ENCODE measurements at places on chromosomes 16 and 17.

- no peak for DNase-seq
These were observed 7.5 kb downstream of the BTBD17 start for GRCh38 chr17:74354123-74354522.

GRCh38 chr17:44766409-44767038, 7.7 kb downstream of the ADAM11 start:
- DNase-seq = no peak

DNA sequence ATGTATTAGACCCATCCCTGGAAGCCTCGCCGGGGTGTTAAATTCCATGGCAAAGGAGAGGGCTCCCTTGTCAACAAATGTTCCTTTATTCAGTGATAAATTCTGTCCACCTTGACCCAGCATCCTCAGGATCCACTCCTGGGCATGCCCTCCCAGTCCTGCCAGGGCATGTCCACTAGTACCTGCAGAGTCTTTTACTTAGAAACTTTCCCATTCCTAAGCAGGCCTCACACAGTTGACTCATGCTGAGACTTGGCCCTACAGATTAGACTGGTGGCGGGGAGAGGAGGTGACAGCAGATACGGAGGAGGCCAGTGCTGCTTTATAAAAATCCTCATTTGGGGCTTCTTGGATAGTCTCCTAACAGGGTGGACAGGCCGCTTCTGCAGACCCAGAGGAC, 88.8 kb downstream of the CYLD start:
- no peak for DNase-seq

GRCh38 chr17:82884970-82885353, 45.1 kb upstream of the ZNF750 start:
- DNase-seq = no peak

DNA sequence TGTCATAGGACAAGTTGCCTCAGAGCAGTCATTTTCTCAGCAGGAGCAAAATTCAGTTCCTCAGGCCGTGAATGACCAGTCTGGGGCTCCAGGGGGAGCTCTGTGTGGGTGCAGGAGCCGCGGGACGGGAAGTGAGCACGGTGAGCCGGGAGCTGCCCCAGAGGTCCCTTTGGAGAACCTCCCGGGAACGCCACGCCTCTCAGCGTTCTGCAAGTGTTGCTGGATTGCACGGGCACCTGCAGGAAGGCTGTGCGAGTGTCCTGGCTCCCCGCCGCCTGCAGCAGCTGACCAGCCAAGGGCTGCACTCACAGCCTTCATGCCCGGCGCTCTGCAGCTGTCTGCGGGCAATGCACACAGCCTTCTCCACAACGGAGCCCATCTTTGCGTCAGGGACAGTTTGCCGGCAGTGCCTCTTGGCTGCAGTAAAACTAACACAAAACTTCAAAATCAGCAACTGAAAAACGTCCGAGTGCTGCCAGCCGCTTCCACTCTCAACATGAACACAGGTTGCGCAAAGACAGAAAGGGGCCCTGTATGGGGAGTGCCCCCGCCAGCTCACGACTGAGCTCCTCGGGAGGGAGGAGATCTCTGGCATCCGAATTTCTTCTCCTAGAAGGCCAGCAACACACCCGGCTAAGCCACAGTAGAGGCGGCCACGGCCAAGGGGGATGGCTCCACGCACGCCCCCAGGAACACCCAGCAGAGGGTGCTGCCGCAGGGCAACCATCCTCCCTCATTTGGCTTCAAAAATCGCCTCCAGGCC, 16.0 kb downstream of the NDUFAF8 start:
- DNase-seq = peak; percentile 73

DNA sequence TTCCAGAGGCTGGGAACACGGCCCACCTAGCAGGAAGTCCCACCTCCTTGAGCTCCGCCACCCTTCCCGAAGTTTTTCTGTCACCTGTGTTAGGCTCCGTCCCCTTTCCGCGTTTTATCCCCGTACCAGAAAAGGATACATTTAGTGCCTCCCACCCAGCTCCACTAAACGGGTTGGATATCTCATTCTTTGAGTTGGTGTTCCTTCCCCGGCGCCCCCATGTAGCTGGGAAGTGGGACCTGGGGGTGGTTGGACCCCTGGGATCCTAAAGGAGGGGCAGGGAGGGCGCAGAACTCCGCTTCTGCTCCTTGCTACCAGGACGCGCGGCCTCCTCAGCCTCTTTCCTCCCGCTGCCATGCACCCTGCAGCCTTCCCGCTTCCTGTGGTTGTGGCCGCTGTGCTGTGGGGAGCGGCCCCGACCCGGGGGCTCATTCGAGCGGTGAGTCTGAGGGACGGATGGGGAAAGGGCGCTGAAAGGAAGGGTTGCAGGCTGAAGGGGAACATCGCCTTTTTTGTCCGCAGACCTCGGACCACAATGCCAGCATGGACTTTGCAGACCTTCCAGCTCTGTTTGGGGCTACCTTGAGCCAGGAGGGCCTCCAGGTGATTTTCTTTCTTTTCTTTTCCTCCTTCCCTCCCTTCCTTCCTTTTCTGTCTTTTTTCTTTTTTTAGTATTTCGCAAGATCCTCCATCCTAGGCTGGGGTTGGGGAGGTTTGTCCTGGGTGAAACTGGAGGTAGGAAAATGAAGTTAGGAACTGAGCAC, 669 bp downstream of the RNF167 start:
- DNase-seq = peak; percentile 34

DNA sequence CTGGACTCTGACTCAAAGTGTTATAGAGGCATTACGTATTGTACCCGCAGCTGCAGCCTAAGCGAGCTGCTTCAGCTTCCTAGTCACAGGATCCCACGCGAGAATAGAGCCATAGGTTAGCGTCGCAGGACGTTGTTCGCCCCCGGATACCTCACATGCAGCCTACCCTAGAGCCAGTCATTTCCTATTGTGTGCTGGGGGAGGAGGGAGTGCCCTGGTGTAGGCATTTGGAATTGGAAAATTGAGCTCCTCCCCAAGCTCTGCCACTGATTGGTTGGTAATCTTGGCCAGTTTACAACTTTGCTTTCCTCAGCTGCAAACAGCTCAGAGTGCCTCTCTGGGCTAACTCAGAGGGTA, 530 bp downstream of the NAA60 start:
- DNase-seq = peak; percentile 80

GRCh38 chr17:8695916-8696415, 48.7 kb downstream of the CCDC42 start:
- DNase-seq = no peak

DNA sequence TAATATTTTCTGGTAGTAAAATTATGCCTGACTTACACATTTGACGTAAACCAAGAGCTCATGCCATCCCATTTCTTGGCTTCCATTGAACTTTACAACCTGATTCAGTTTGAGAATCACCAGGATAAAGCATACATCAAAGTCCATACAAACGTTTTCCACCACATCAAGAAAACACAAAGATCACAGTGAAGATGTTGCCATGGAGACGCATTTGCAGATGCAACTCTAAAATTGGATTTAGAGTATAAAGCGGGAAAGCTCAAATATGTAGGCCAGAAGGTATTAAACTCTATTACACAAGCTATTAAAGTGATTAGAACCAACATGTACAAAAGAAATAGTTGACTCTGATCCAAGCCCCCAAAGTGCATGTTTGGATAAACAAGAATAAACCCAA, 10.4 kb downstream of the C16orf46 start:
- peak; percentile 33 for DNase-seq

GRCh38 chr17:57644326-57644725, 100.8 kb downstream of the CCDC182 start:
- DNase-seq = no peak

DNA sequence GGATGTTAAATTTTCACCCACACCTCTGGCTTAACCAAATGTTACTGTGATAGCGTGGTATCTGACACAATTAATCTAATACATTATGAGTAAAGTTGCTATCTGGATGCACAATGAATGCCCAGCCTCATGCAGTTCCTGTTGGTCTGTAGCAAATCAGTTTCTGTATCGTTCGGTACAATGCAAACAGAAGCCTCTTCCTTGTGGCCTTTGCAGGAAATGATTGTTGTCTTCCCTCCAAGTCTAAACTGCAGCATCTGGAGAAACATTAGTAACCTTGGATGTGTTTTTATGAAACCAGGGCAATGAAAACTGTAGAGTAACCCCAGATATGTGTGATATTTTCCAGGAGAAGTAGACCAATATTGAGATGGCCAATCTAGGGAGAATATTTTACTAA, 46.8 kb downstream of the CYB561 start:
- DNase-seq = peak; percentile 20

GRCh38 chr16:80198311-80199299, 342.2 kb upstream of the DYNLRB2 start:
- DNase-seq = no peak

- peak; percentile 31 for DNase-seq
These were observed 158.3 kb upstream of the ZFHX3 start for GRCh38 chr16:73206151-73206707.

DNA sequence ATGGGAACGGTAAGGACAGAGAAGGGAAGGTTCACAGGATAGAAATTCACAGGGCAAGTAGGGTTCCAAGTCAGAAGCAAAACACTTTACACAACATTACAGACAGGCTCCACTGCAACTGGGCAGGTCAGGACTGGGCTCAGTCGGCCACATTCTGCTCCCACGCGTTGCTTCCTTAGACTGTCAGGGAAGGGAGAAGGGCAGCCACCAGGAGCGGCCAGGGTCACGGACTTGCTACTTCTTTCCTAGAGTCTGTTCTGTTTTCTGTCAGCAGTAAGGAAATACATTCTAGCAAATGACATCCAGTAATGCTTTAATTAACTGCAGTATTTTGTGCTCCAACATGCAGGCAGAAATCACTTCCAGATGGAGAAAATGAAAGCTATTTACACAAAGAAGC, 160.3 kb upstream of the RPH3AL start:
- peak; percentile 84 for DNase-seq

- peak; percentile 49 for DNase-seq
These were observed 1.1 kb upstream of the SLC43A2 start for GRCh38 chr17:1629504-1630310.

GRCh38 chr16:85064186-85064585, 36.6 kb downstream of the KIAA0513 start:
- DNase-seq = peak; percentile 60

DNA sequence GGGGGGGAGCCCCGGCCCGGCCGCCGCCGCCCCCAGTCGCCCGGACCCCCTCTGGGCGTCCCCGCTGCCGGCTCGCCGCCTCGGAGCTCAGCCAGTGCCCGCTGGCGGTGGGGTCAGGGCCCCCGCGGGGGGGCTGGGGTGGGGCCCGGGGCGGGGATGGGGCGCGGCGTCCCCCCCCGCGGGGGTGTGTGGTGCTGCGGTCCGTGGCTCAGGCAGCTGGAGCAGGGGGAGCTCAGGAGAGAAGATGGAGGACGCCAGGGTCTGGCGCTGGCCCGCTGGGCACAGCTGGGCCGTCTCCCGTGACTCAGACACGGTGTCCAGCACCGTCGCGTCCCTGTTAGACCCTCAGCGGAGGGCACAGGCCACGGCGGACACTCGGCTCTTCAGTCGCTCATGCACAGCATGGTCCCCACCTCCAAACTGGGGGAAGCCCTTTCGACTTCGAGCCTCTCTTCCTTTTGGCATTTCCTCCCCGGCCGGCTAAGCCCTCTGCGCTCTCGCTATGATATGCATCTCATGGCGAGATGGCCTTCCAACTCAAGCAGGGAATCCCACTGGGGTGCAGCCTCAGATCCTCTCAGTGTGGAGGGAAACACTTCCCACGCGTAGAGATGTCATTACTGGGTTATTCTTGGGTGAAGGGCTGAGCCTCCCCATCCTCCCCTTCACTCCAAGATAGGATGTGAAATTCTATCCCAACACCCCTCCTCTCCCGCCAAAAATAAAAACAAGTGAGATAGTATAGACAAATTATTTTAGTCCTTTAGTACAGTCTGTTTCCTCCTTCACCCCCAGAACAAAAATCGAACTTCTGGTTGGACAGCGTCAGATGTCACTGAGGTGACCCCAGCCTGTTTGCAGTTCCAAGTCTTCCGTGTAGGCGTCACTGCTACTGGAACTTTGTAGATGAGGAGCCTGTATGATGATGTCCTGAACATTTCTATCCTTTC, 522 bp upstream of the VEZF1 start:
- DNase-seq = peak; percentile 84

DNA sequence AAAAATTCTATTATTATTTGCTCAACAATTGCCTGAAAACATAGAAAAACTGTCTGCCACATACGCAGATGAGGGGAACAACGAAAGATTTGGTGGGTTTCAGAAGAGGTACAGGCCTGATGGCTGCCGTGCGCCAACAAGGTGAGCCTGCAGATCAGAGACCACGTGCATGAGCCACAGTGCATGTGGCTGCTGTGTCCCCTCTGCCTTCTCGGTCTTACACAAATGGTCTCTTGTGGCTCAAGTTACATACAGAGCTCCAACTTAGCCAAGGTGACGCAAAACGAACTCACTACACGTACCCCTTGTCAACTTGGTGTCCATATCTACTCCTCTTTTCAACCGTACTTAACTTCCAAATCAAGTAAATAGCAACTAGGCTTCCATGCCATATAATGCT, 82.3 kb downstream of the ADCY9 start:
- no peak for DNase-seq

GRCh38 chr16:48607056-48607825, 2.7 kb downstream of the N4BP1 start:
- DNase-seq = peak; percentile 68

- DNase-seq = peak; percentile 55
These were observed 16.6 kb downstream of the TBC1D16 start for GRCh38 chr17:80018917-80019651.

DNA sequence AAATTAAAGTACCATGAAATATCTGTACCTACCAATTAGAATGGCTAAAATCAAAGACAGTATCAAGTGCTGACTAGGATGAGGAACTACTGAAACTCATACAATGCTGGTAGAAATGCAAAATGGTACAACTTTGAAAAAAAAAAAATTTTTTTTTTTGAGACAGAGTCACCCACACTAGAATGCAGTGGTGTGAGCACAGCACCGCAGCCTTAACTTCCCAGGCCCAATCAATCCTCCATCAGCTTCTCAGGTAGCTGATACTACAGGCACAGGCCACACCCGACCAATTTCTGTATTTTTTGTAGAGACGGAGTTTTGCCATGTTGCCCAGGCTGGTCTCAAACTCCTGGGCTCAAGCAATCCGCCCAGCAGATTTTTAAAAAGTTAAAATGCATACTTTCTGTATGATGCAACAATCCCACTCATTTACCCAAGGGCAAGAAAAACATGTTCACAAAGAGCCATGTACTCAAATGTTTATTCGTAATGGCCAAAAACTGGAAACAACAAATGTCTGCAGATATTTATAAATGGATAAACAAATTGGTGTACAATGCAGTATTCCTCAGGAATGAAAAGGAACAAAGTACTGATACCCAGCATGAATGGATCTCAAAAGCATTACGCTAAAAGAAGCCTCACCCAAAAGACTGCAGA, 8.7 kb downstream of the SMURF2 start:
- peak; percentile 82 for DNase-seq

- no peak for DNase-seq
These were observed 5.5 kb upstream of the TCF25 start for GRCh38 chr16:89867918-89868317.

GRCh38 chr16:12516621-12517309, 286.9 kb downstream of the CPPED1 start:
- DNase-seq = no peak

DNA sequence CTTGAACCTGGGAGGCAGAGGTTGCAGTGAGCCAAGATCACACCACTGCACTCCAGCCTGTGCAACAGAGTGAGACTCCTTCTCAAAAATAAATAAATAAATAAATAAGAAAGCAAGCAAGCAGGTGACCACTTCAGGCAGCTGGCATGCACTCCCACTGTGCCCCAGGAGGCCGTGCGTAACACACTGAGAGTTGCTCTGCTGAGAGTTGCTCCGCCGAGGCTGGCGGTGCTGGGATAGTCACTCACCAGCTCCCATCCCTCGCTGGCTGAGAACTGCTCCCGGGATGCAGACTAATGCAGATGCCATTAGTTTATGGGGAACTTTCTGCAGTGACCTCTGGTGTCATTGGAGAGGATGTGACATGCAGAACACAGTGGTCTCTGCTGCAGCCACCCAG, 105.7 kb upstream of the PLCG2 start:
- DNase-seq = no peak
